ENCODE measurements at places on chromosomes 3 and 15.
A peak's percentile ranks its signal among the peaks of the same experiment; 100 is the strongest.

DNA sequence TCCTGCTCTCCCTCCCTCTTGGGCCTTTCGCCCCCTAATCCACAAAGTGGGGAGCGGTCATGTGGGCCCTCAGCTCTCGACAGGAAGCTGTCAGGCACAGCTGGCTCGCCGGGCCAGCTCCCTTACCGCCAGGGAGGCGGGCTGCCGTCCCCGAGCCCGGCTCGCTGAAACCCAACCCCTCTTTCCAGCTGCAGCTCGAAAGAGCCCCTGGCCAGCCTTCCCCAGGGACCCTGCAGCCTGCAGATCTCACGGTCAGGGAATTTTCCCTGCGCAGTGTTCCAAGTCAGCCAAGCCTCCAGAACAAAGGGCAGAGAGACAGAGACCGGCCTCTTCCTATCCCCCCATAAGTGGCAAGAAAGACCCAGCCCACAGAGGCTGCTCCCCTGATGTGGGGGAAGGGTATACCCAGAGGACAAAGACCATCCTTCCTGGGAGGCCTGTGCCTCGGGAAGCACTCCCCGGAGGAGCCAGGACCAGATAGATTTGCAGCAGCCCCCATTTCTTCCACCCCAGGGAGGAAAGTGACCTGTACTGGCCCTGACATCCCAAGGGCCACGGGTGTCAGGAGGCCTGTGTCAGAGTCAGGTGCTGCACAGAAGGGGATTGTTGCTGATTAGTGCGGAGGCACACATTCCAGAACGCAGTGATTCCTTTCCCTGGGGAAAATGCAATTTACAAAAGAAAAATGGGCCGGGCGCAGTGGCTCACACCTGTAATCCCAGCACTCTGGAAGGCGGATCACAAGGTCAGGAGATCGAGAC, 32.6 kb downstream of the MAGEF1 start:
- no peak for DNase-seq

GRCh38 chr3:69164296-69164695, 41.9 kb upstream of the LMOD3 start:
- DNase-seq, result no peak

- no peak for DNase-seq
These were observed 50.0 kb upstream of the TBC1D23 start for GRCh38 chr3:100210772-100211135.

- DNase-seq, result peak; percentile 6
These were observed 159.7 kb downstream of the POLR2M start for GRCh38 chr15:57866149-57866736.
